ENCODE measurements at places on chromosomes 3 and 15.

DNA sequence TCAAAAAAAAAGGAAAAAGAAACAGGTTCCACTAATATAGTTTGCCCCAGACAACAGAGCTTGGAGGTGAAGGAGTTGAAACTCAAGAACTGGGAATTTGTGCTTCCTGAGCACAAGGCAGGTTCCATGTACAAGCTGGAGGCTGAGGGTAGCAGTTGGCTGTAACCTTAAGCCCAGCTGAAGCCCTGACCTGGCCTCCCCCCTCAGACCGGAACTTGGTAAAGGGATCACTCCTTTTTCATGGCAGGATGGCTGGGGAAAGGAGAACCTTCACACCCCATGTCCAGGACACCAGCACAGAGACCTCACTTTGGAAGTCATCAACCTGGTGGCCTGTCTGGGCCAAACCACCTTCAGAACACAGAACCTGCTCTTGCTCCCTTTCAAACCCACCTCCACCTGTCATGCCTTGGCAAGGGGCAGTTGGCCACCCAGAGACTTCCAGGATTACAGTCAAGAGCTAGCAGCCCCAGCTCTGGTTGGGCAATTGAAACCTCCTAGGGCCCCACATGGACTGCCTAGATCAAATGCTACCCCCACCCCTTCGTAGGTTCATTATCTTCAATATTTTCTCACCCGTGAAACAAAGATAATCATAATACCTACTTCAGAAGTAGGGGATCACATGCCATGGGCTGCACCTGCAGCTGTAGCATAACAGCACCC is 3.5 kb downstream of the RPL29 start:
- H3K4me3 ChIP-seq = no peak overlapping the region
- H3K27ac ChIP-seq = no peak overlapping the region
- no peaks in the 10 kb centered on the region for H3K27me3 ChIP-seq
- H3K36me3 ChIP-seq = peaks cover 38% of the 10 kb centered on the region
- H3K4me1 ChIP-seq = peaks cover 5% of the 10 kb centered on the region

GRCh38 chr3:16303037-16303575 is 38.1 kb downstream of the OXNAD1 start:
- no peaks in the 10 kb centered on the region for H3K27me3 ChIP-seq
- peaks cover 38% of the 10 kb centered on the region for H3K4me1 ChIP-seq
- no peaks in the 10 kb centered on the region for H3K36me3 ChIP-seq
- no peak for DNase-seq
- H3K27ac ChIP-seq = no peak overlapping the region
- no peak overlapping the region for H3K4me3 ChIP-seq

DNA sequence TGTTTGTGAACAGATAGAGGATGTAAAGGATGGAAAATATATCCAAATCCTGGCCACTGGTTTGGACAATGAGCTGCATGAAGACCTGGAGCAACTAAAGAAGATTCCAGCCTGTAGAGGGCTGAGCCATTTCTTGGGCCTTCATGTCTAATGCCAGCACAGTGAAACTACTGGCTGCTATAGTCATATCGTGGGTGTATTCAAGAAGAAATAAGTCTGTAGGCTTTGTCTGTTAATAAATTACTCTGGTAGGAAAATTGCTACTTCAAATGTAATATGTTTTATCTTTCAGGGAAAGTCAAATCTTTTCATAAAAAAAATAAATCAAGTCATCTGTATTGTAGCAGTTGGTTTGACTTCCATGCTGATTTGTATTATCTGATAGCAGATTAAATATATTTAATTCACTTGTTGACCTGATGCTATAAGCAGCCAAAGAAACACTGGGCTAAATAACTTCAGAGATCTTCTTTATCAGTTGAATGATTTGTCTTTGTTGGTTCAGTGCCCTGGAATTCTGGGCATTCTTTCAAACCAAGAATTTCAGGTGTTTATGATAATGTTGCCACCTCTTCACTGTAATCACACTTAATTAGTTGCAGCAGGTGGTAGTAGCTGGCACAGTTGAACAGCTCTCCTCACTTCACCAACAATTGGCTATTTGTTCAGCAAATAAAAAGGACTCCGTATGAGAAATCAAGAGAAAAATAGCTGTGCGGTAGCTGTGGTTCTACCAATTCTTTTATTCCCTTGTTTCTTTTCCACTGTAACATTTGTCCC is 1109.5 kb downstream of the NSUN3 start:
- H3K4me1 ChIP-seq = no peaks in the 10 kb centered on the region
- no peak for DNase-seq
- no peaks in the 10 kb centered on the region for H3K27me3 ChIP-seq
- H3K27ac ChIP-seq = no peak overlapping the region
- H3K36me3 ChIP-seq = no peaks in the 10 kb centered on the region

- H3K4me1 ChIP-seq = no peaks in the 10 kb centered on the region
- H3K27me3 ChIP-seq = peaks cover 9% of the 10 kb centered on the region
- DNase-seq = peak; percentile 85
- no peaks in the 10 kb centered on the region for H3K36me3 ChIP-seq
- H3K27ac ChIP-seq = no peak overlapping the region
- no peak overlapping the region for H3K4me3 ChIP-seq
Observed at GRCh38 chr3:126208606-126209256, 28.3 kb upstream of the ALDH1L1 start.

DNA sequence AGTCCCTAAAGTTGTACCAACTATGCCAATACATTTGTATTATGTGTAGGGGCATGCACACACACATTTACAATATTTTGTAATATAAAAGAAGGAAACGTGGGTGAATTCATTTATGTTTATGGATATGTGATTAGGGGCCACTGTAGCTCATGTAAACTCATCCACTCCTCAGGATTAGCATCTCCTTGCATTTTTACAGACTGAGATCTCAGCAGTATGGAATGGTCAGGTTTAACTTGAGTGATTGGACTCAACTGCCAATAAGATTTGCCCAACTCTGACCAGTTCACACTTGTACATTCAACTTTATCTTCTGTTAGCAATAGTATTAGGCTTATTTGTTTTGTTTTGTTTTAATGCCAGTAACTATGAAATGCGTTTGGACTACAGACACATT is 36.5 kb downstream of the PSMD6 start:
- H3K27me3 ChIP-seq = no peaks in the 10 kb centered on the region
- peaks cover 12% of the 10 kb centered on the region for H3K36me3 ChIP-seq
- no peak overlapping the region for H3K4me3 ChIP-seq
- H3K4me1 ChIP-seq = no peaks in the 10 kb centered on the region
- DNase-seq = no peak
- H3K27ac ChIP-seq = no peak overlapping the region

GRCh38 chr3:141280086-141280485 is 48.5 kb downstream of the PXYLP1 start:
- H3K4me3 ChIP-seq = no peak overlapping the region
- H3K27ac ChIP-seq = peak overlapping the region; percentile 37
- no peaks in the 10 kb centered on the region for H3K27me3 ChIP-seq
- no peak for DNase-seq
- peaks cover 18% of the 10 kb centered on the region for H3K4me1 ChIP-seq
- H3K36me3 ChIP-seq = no peaks in the 10 kb centered on the region

GRCh38 chr3:100603469-100603868 is 5.9 kb upstream of the ADGRG7 start:
- H3K27me3 ChIP-seq = no peaks in the 10 kb centered on the region
- H3K4me1 ChIP-seq = no peaks in the 10 kb centered on the region
- no peak for DNase-seq
- no peaks in the 10 kb centered on the region for H3K36me3 ChIP-seq
- H3K4me3 ChIP-seq = no peak overlapping the region

- H3K27me3 ChIP-seq = no peaks in the 10 kb centered on the region
- no peak for DNase-seq
- H3K4me3 ChIP-seq = no peak overlapping the region
- no peaks in the 10 kb centered on the region for H3K36me3 ChIP-seq
Observed at GRCh38 chr3:30952786-30953185, 58.3 kb upstream of the GADL1 start.

- H3K4me3 ChIP-seq = peak overlapping the region; percentile 31
Observed at GRCh38 chr15:75620841-75621391, 4.6 kb downstream of the SNUPN start.

DNA sequence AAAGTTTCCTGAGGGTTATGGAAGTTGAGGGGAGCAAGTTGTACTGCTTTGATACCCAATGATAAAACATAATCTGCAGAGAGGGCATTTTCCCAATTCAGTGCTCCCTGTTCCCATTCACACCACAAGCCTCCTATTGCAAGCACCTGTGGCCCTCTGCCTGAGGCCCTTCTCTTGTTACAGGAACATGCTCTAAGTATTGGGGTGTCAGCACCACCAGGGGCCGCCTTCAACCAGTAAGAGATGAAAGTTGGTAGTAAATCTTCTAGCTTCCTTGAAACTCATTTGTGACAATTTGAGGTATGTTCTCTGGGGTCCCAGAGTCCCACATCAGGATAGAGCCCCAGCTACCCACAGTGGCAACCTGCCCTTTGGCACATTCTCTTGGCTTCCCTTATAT is 265.4 kb upstream of the ARHGEF26 start:
- H3K36me3 ChIP-seq = no peaks in the 10 kb centered on the region
- DNase-seq = no peak
- no peak overlapping the region for H3K4me3 ChIP-seq
- no peak overlapping the region for H3K27ac ChIP-seq

- H3K36me3 ChIP-seq = no peaks in the 10 kb centered on the region
- peaks cover 81% of the 10 kb centered on the region for H3K27me3 ChIP-seq
- no peak overlapping the region for H3K27ac ChIP-seq
- peaks cover 9% of the 10 kb centered on the region for H3K4me1 ChIP-seq
Observed at GRCh38 chr3:27714146-27714526, 8.0 kb downstream of the EOMES start.

- no peak overlapping the region for H3K4me3 ChIP-seq
- H3K27me3 ChIP-seq = no peaks in the 10 kb centered on the region
- no peaks in the 10 kb centered on the region for H3K4me1 ChIP-seq
- DNase-seq = no peak
- no peaks in the 10 kb centered on the region for H3K36me3 ChIP-seq
- no peak overlapping the region for H3K27ac ChIP-seq
Observed at GRCh38 chr3:87145553-87145952, 81.6 kb upstream of the CHMP2B start.

- no peak overlapping the region for H3K4me3 ChIP-seq
- no peak for DNase-seq
- H3K36me3 ChIP-seq = no peaks in the 10 kb centered on the region
- peaks cover 68% of the 10 kb centered on the region for H3K4me1 ChIP-seq
- no peak overlapping the region for H3K27ac ChIP-seq
Observed at GRCh38 chr15:52521682-52522081, 7.0 kb downstream of the MYO5A start.

DNA sequence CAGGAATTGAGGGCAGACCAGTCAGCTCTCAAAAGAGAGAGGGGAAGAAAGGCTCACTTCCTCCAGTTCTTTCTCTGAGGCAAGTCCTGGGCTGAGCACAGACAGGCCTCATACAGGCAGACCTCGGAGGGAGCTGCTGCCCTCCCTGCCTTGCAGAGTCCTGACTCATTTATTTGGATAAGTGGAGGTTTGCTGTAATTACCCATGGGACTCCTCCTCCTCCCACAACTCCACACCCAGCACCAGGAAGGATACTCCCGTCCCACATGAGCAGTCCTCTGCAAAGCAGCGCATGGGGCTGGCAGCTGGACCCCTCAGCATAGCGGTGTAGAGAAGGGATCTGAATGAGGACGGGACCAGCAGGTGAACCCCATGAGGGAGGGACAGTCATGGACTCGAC is 13.4 kb upstream of the SCN10A start:
- H3K4me3 ChIP-seq = no peak overlapping the region
- peaks cover 3% of the 10 kb centered on the region for H3K4me1 ChIP-seq
- no peaks in the 10 kb centered on the region for H3K36me3 ChIP-seq
- DNase-seq = peak; percentile 15
- H3K27ac ChIP-seq = peak overlapping the region; percentile 38

GRCh38 chr3:61935814-61936213 is 374.4 kb downstream of the PTPRG start:
- no peak overlapping the region for H3K27ac ChIP-seq
- no peaks in the 10 kb centered on the region for H3K36me3 ChIP-seq
- DNase-seq = no peak
- H3K4me1 ChIP-seq = no peaks in the 10 kb centered on the region
- H3K27me3 ChIP-seq = no peaks in the 10 kb centered on the region

GRCh38 chr3:164848923-164849322 is 229.4 kb downstream of the SI start:
- no peak overlapping the region for H3K4me3 ChIP-seq
- no peaks in the 10 kb centered on the region for H3K36me3 ChIP-seq
- no peaks in the 10 kb centered on the region for H3K4me1 ChIP-seq

GRCh38 chr3:111476701-111477100 is 65.3 kb upstream of the CD96 start:
- DNase-seq = no peak
- H3K4me1 ChIP-seq = no peaks in the 10 kb centered on the region

DNA sequence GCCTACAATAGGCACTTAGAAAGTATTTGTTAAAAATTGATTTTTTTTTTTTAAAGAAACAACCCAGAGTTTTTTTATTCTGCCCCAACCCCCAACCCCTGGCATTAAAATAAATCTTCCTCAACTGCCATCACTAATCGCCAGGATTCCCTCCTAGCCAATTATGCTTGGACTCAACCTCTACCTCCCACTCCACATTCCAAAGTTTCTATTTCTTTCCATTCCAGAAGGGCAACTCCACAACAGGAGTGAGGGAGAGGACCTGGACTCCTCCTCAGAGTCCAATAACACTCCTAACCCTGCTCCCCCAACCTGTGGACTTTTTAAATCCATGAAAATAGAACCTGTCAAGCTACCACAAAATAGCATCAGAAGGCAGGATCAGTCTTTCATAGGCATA is 99.4 kb downstream of the ADAMTS9 start:
- no peaks in the 10 kb centered on the region for H3K27me3 ChIP-seq
- H3K4me1 ChIP-seq = no peaks in the 10 kb centered on the region
- H3K36me3 ChIP-seq = no peaks in the 10 kb centered on the region
- no peak overlapping the region for H3K4me3 ChIP-seq

DNA sequence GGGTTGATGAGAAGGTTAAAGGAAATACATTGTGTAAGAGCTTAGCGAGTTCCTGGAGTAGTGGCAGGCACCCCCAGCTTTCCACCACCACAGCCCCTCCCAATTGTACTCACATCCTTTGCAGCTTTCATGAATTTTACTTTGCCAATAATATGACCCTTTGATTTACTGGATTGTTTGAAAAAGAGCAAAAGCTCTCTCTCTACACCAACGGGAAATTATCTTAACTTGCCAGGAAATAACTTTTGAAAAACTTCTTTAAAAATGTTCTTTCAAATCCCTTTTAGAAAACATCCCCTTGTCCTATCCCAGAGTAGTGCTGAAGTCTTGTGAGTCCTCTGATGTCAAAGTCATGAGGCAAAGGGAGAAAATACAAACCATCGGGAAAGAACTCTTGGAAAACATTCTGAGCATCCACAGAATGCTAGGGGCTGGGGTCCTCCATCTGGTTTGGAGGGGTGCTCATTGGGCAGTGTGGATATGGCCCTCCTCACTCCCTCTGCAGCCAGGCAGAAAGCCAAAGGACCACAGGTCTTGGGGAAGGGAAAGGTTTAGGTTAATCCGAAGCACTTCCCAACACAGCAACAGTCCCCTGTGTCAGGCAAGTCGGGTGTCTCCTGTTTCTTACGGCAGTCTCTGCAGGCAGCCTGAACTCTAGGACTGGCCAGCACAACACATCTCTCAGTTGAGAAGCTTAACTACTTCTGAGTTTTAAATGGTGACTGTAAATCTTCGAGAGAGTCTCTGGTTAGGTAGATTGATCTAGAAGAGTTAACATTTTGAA is 36.5 kb downstream of the BOC start:
- H3K4me3 ChIP-seq = no peak overlapping the region
- H3K27ac ChIP-seq = peak overlapping the region; percentile 74
- no peaks in the 10 kb centered on the region for H3K27me3 ChIP-seq
- no peak for DNase-seq
- peaks cover 7% of the 10 kb centered on the region for H3K36me3 ChIP-seq

GRCh38 chr3:36964817-36965216 is 20.0 kb upstream of the TRANK1 start:
- DNase-seq = no peak
